ENCODE measurements at places on chromosomes 7 and 10.
A peak's percentile ranks its signal among the peaks of the same experiment; 100 is the strongest.

DNA sequence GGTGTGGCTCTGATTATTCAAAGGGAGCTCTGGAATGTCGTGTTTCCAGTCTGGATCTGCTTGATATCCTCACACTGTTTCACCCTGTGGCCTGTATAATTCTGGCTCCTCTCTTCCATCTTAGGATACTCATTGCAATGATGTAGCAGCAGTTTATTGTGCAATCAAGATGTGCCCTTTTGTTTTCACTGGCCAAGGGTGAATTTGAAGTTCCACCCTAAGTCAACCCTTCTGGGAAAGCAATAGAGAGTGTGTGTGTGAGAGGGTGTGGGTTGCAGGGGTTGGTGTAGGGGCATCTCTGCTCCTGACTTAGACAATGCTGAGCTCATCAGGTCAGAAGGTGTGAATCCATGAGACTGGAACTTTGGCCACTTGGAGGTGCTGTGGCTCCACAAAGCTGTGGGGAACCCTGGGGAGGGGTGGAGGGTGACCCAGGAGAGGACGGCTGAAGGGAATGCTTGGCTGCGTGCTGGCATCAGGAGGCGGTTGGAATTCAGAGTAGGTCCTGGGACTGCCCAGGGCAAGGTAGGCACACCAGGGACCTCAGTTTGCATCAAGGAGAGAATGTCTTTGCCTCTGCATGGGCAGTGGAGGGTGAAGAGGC lies 118.0 kb upstream of the PRSS58 start:
- DNase-seq: no peak

DNA sequence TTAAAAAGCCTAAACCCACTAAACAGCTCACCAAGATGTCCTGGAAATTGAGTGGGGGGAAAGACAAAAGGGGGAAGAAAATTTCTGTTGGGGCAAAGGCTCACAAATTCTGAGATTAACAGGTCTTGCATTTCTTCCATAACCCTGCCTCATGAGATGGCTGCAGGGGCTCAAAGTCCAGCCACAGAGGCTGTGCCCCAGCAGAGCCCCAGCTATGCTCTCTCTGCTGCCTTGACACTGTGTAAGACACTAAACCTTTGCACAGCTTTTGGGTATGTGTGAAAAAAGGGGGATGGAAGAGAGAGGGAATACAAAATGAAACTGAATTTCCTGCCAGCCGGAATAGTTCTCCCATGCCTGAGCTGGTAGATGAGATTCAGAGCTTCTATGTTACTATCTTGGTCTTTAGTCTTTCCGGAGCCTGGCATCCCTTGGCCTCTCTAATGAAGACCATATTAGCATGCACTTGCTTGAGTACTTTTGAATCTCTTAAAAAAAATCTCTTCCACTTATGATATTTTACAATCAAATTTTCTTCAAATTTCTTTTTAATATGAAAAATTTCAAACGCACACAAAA lies 240.0 kb upstream of the IMMP2L start:
- no peak for DNase-seq

DNA sequence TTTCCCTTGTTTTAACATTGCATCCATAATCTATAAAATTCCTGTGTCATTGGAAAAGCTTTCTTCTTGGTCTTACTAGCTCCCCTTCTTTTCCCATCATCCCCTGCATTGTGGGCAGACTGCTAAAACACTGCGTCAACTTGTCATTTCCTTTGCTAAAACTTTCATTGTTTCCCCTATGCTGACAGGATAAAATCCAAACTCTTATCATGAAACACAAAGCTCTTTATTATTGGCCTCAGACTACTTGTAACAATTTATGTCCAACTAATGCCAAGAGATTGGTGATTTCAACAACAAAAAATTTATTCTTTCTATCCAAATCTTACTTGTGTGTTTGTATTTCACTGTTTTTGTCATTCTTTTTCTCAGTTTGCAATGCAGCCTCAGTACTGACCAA lies 339.1 kb downstream of the HGF start:
- DNase-seq: no peak

- peak; percentile 79 for DNase-seq
These were observed 4.6 kb downstream of the LFNG start for GRCh38 chr7:2523941-2524807.

- no peak for DNase-seq
These were observed 135.4 kb upstream of the FZD1 start for GRCh38 chr7:91128683-91129348.

GRCh38 chr7:111138193-111138569 lies 47.3 kb downstream of the LRRN3 start:
- no peak for DNase-seq

GRCh38 chr7:128343554-128344430 lies at the start of gene RBM28:
TSS of gene RBM28 (minus strand) at chr7:128343908. CDS start at chr7:128343793, 115 bp downstream.
- DNase-seq: peak; percentile 64

GRCh38 chr10:14048930-14049613 lies 281.7 kb downstream of the FRMD4A start:
- DNase-seq: no peak

DNA sequence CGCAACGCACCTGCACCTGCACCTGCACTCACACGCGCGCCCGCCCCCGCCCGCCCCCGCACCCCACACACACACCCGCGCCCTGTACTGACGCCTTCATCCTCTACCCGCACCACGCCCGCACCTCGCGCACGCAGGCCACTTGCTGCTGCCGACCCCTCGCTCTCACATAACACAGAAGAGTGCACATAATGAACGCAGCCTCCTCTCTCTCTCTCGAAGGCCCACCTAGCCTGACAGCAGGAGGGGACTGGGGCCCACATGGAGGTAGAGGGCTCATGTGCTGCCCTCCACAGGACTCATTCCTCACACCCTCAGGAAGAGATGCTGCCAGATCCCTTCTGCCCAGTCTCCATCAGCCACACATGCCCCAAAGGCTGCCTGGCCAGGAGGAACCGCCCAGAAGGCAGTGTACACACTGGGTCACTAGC lies 432 bp upstream of the CAMK2B start:
- no peak for DNase-seq

GRCh38 chr7:152759949-152760853 lies 649 bp downstream of the ACTR3B start:
- no peak for DNase-seq

GRCh38 chr7:26705567-26705966 lies 158.8 kb downstream of the SKAP2 start:
- DNase-seq: no peak

GRCh38 chr7:47896809-47897423 lies 51.4 kb downstream of the PKD1L1 start:
- no peak for DNase-seq

DNA sequence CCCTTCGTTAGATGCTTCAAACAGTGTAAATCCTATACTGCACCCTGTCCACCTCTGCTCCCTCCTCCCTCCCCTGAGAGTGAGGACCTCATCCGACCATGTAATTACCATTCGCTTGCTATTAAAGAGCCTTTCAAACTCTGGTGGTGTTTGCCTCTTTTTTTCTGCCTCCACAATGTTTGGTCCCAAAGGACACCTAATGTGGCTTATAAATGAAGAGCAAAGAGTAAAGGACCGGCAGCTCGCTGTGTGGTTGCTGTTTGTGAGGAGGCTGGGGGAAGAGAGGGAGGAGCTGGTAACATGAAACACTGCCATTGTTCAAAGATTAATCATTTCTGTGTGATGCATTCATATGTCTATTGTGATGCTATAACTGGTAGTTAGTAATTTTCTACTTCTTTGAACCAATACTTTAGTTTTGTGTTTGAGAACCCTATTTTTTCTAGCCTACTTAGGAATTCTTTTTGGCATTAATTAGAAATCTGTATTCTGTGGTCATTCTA lies 27.9 kb downstream of the MTURN start:
- peak; percentile 85 for DNase-seq

- DNase-seq: no peak
These were observed 36.4 kb downstream of the CNPY1 start for GRCh38 chr7:155509725-155510551.

DNA sequence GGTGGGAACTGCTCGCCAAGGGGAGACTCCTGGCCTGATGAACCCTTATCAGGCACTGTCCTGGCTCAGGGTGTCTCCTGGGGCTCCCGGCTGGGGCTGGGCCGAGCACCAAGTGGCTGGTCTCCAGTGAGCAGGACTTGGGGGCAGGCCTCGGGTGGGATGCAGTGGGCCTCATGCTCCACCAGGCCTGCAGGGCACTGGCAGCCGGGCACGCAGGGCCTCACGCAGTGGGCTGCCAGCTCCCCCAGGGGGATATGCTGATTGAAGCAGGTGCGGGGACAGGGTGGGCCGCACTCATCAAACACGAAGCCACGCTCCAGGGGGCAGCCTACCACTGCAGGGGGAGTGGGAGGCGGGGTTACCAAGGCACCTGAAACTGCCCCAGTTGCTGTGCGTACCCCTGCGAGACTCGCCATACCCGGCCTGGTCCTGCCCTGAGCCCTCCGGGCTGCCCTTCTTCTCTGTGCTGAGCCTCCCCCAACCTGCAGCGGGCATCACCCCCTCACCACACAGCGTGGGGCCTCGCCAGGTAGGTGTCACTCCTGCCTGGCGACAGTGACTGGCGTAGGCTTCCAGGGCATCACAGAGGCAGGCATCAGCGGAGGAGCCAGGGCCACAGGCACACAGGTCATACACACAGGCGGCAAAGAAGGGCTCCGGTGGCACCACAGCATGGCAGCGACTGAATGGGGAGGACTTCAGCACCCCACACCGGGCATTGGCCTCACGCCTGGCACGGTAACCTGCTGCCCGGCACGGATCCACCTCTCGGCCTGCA lies 14.5 kb downstream of the ATP6V1F start:
- no peak for DNase-seq

DNA sequence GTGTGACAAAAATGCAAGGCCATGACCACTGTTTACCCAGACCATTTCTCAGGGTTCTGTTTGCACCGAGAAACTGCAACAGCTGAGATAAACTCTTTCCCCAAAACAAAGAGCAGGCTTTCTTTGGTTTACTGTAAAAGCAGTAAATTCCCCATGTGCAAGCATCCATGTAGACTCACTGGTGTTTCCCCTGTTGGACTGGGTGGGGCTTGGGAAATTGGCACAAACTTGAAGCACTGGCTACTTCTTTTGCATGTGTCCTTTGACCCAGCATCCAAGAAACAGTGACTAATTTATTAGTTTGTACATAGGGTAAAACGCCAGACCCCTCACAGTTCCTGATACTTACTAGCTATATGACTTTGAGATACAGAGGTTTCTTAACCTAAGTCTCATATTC lies 12.3 kb downstream of the IQUB start:
- no peak for DNase-seq

GRCh38 chr7:130903358-130903974 lies 169.5 kb upstream of the KLF14 start:
- DNase-seq: no peak

DNA sequence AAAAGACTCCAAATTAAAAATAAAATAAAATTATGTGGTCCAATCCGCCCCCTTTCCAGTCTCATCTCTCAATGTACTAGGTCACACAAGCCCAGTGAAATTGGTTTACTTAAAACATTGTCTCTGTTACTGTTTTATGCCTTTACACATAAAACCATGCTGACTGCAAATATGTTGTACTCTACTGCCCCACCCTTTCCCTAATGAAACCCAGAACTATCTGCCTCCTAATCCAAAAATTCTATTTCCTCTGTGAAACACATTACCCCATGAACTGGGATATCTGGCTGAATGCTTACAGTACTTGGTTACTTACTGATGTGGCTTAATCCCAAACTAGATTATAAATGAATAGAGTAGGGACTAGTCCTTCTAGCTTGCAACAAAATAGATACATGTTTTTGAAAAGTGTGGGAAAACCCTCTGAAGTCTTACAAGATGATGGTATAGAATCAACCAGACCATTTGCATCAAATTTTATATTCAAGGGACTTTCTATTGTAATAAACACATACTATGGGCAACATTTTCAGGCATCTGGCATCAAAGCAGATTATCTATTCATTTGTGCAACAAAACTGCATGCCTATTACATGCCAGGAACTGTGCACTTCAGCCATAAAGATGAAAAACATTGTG lies 10.0 kb upstream of the KMT2E start:
- no peak for DNase-seq

- no peak for DNase-seq
These were observed 73.2 kb upstream of the TPK1 start for GRCh38 chr7:144908943-144909556.

DNA sequence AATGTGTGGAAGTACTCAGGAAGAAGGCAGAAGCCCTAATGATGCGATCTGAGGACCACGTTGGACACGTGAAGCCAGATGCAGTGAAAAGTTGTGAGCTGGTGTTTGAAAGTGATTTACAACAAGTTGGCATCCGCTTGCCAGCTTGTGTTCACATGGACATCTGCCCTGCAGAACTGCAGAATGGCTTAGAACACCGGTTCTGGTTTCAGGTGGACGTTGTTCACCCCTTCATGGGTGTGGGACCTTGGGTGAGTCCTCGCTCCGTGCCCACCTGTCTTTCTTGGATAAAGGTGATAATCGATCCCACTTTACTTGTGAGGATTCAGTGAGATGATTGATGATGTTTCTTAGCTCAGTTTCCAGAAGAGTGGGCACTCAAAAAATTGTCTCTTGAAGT lies 53.8 kb downstream of the CAMK1D start:
- no peak for DNase-seq

- DNase-seq: no peak
These were observed 94.0 kb upstream of the ZMIZ1 start for GRCh38 chr10:78974617-78975317.

GRCh38 chr10:54194806-54195205 lies 606.2 kb downstream of the PCDH15 start:
- DNase-seq: no peak

DNA sequence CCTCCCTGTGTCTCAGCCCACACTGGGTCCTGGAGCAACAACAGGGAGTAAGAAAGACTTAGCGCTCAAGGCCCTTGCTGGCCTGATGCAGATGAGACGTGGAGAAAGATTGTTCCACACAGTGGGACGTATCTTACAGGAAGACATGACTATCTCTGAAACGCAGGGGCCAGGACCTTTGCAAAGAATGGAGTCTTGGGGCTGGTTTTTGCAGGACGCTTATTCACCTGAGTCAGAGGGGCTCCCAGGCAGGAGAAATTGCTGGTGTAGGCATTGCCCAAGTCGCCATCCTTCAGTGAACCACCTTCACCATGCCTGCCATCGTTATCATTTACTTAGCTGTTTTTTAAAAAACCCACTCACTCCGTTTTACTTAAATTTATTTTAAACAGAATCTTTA lies 11.8 kb upstream of the GDF10 start:
- DNase-seq: no peak

DNA sequence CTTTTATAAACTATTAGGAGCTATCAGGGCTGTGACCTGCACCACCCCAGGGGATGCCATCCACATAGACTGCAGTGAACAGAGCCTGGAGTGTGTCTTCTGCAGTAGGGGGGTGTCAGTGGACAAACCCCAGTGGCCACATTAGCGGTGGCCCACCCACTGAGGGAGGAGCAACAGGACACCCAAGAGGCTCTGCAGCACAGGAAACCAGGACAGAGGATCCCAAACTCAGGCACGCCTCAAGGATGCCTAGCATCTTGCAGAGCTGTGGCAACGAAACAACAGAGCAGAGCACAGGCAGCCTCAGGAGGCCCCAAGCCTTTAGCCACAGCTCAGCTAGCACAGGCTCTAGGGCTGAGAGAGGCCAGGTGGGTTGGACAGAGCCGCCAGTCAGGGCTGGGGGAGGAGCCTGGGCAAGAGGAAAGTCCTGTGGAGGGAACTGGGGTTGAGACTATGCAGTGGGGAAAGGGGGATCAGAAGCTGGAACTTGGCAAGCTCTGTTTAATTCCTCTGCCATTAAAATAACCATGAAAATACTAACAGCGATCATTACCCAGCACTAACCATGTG lies 53.8 kb downstream of the GRID1 start:
- DNase-seq: no peak

- DNase-seq: no peak
These were observed 1.1 kb downstream of the BAZ1B start for GRCh38 chr7:73520673-73521635.

Data from NCI-H1417 treated with DMSO at 0.1 percent for 48 hours (cell line).